ENCODE measurements at places on chromosomes 11 and 22.

- DNase-seq, result no peak
These were observed 111.8 kb upstream of the LMO1 start for GRCh38 chr11:8375460-8375859.

GRCh38 chr11:11978792-11979487, 29.5 kb downstream of the DKK3 start:
- no peak for DNase-seq

- no peak for DNase-seq
These were observed 906 bp downstream of the CCDC90B start for GRCh38 chr11:83285151-83285770.

DNA sequence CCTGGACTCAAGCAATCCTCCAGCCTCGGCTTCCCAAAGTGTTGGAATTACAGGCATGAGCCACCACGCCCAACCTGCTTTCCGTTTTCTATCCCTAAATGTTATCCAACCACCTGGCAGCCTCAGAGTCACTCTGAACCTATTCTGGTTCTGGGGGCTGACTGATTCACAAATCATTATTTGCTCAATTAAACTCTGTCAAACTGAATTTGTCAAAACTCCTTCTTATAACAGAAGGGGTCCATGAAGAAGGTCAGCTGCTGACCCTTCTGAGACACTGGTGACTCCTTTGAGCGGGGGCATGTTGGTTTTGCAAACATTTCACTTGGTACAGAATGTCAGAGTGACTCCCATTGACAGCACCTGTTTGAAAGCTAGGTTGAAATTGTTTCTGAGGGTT, 1.8 kb upstream of the VPS37C start:
- DNase-seq, result no peak

GRCh38 chr22:37080438-37080837, 28.9 kb downstream of the KCTD17 start:
- no peak for DNase-seq

DNA sequence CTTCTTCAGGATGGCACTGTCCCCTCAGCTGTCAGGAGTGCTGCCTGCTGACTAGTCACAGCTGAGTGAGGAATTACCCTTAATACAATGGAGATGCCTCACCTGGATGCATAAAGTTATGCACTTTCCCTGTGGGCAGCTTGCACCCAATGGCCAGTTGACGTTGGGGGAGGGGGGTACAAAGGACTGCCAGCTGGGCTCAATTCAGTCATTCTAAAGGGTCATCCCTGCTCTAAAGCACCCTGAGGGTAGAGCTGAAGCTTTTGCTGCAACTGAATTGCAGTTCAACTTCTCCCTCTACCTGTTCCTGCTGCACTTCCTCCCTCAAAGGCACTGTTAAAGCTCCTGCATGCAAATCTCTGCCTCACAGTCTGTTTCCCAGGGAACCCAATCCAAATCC, 147.8 kb upstream of the SESN3 start:
- no peak for DNase-seq

DNA sequence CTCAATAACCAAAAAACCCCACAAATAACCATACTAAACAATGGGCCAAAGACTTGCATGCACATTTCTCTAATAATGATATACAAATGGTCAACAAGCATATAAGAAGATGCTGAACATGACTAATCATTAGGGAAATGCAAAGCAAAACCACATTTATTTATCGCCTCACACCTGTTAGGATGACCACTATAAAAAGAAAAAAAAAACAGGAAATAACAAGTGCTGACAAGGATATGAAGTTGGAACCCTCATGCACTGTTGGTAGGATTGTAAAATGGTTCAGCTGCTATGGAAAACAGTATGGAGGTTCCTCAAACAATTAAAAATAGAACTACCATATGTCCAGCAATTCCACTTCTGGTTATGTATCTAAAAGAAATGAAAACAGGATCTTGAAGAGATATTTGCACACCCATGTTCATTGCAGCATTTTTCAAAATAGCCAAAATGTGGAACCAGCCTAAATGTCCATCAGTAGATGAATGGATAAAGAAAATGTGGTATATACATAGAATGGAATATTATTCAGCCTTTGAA, 66.2 kb downstream of the AMBRA1 start:
- DNase-seq, result no peak

DNA sequence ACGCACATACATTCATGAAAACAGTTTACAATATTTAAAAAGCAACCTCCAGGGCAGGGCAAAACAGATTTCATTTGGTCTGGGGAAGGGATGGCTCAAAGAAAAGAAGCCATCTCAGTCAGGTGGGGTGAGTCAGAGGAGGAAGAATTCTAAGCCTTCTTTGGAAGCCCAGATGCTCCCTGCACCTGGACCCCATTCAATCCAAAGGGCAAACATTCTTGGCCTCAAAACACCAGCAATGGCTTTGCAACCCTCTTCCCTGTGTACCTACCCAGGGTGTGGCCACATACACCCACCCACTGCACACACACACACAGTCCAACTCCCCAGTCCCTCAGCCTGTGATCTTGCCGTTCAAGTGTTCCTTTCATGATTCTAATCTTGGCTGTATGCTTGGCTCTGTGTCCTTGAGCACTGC, 2.0 kb downstream of the KCNE3 start:
- no peak for DNase-seq

DNA sequence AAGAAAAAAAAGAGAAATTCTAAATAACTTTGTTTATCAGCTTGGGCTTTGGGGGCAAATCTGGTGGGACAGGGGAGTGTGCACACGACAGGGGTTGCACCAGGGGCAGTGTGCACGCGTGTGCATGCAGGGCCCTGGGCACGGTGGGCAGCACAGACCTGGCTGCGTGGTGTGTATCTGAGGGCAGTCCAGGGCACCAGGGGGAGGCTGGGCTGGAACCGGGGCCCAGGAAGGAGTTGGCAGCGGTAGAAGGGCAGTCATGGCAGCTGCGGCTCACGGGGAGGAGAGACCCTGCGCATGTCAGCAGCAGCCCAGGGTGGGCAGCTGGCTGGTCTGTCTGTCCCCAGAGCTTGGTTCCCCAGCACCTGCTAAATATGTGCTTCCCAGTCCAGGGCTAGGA, 4.3 kb downstream of the KRTAP5-5 start:
- no peak for DNase-seq

- DNase-seq, result no peak
These were observed 734 bp downstream of the C11orf58 start for GRCh38 chr11:16738947-16739815.

All from RPMI8226 (cell line).